ENCODE measurements at places on chromosomes 7 and 10.

GRCh38 chr10:112115781-112116385 lies 67.7 kb downstream of the GPAM start:
- peak; percentile 14 for DNase-seq

GRCh38 chr10:47457528-47457820 lies 26.4 kb downstream of the ANXA8 start:
- no peak for DNase-seq

DNA sequence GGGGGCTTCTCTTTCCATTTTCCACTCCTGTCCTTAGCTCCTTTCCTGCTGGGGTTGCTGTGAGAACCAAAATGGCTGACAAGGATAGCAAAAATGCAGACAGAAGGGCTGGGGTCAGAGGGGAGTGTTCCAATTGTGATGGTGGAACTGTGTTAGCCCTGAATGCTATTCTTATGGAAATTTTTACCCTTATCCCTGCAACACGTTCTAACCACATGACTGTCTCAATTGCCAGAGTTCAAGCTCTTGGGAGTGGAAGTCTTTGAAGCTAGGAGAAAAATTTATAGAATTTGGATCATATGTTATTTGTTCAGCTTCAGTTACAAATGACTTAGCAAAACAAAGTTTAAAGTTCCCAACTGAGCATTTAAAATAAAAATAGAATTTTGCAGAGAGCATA lies 134.1 kb downstream of the ADCYAP1R1 start:
- no peak for DNase-seq

DNA sequence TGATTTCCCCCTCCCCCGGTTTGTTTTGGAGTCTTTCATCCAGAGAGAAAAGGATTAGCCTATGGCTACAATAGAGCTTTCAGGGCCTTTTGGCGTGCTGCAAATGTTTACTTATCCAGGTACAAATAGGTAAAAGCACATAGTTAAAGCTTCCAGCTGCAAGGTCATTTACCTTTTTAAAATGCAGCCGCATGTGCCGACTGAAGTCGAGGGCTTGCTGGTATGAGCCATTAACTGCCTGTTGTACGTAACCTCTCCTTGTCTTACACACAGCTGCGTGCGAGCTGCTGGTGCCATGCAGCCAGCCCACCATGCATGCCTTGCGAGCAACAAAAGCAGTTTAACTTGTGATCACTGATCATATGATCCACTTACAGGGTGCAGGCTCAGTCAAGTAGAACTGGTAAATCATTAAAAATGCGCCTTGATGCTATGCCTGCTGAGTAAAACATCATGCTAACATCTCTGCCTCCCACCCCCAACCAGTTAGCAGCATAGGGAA lies 866.4 kb downstream of the LRMDA start:
- no peak for DNase-seq

DNA sequence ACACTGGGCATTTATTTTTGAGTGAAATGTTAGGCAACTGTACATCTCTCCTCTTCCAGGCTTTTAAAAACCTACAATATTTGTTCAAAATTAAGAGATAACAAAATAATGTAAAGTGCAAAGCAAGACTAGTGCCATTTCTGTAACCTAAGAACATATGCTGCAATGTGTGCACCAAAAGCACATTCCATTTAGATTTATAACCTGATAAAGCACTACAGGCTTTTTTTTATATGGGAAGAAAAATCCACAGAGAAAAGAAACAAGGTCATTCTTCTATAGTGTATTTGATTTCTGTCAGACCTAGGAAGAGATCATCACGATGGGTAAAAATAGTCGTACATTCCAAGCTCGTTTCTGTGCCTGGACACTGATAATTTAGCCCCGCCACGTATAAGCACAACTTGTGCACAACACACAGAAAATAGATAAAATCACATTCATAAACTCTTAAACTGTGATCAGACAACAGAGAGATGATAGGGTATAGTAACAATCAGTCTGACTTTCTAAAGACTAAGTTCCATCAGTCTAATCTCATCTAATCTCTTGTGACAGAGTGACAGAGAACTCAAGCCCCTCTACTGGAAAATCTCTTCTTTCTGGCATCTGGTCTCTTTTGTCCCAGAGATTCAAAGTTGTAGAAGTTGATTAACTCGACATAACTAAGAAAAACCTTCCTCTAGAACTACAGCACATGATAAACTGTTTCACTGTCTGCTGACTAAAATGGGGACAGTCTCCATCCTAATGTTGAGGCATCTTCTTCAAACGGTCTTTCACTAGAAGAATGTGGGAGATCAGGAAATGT lies 6.7 kb downstream of the LAMB1 start:
- no peak for DNase-seq

DNA sequence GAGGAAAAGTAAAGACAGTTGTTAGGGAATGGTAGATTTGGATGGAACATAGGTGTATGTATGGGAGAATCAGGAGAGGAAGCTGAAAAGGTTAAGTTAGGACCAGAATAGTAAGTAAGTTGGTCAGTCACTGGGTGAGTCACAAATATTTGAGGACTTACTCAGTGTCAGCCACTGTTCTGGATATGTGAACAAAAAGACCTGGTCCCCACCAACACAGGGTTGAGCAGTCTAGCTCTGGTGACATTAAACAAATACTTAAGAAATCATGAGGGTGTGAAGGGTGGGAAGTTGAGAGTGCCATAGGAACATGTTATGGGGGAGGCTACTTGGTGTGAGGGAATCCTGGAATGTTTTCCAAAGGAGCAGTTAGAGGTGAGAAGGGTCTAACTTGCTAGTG lies 246.9 kb downstream of the PTEN start:
- DNase-seq = no peak

GRCh38 chr7:55970978-55971377 lies 6.6 kb downstream of the NIPSNAP2 start:
- DNase-seq = no peak

- no peak for DNase-seq
Measured at GRCh38 chr10:48735836-48736390, 51.2 kb downstream of the WDFY4 start.

GRCh38 chr10:37760817-37761216 lies 96.6 kb downstream of the ZNF248 start:
- no peak for DNase-seq

DNA sequence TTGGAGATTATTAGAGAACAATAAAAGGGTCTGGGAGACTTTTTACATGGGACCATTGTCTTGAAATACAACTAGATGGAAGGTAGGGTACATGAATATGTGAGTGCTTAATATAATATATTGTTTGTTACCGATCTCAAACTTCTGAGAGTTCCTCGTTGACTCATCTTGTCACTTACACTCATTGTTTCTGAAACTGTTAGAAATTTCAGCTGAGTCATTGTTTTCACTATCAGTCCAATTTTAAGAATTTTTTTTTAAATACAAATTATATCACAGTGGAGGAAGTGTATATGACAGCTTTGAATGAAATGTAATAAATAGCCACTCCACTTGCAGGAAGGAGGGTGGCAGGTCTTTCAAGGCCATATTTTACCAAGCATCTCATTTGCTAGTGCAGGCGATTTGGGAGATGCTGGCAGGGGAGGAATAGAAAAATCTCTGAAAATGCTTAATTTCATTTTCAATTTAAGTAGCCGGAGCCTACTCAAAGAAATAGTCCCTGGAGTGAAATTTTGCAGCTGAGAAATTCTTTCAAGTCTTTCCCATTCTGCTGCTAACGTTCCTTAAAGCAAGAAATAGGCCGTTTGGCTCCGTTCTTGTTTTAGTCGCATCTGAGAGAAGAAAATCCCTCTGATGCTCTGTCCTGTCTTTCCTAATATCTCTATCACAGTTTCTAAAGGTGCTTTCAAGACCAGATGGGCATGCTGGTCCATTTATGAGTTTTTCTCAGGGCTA lies 1404.2 kb upstream of the CELF2 start:
- no peak for DNase-seq

DNA sequence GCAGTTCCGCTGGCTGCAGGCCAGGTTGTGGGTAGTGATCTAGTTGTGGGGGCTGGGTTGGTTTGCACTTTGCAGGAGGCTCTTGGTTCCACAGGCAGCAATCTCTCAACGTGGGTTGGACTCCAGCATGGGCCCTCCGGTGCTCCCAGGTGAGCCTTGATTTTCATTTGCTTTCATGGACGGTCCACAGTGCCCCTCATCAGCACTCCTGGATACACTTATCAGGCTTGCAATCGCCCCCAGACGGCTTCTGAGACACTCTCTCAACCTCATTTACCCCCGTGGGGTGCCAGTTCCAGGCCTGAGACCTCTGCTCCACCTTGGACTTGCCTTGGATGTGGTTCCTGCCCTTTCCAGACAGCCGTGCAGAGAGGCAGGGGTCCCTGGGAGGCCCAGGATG lies 31.3 kb upstream of the ZNF273 start:
- peak; percentile 2 for DNase-seq

DNA sequence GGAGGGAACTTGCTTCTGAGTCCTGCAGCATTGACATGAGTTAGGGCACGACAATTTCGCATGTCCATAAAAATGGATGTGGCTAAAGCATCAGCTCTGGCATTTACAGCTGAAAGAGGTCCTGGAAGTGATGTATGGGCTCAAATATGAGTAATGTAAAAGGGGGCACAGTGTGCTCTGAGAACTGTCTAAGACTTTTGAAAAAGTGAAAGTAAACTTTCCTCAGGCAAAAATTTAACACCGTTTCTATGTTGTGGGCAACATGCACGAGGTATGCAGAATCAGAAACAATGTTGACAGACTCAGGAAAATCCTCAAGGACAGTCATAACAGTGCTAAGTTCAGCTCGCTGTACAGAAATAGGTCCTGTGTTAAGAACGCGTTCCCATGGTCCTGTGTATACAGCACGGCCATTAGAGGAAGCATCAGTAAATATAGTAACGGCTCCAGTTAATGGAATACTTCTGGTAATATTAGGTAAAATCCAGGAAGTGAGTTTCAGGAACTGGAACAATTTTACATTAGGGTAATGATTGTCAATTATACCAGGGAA lies 37.9 kb upstream of the AKR1C2 start:
- no peak for DNase-seq

DNA sequence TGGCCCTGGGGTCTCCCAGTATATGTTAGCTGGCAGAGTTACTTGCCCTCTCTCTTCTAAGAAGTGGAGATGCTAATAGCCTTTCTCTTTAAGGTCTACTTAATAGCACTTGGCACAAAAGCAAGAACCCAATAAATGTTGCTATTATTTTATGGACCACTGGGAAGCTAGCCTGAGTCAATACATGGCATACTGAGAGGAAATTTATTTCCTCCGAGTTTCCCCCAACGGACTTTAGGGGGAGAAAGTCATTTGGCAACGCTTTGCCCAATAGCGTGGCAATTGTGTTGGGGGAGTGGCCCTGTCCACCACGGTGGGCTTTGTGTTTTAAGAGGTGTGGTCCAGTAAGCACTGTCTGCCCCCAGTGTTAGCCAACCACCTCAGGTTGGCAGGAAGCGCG lies 87.4 kb upstream of the SMNDC1 start:
- no peak for DNase-seq

DNA sequence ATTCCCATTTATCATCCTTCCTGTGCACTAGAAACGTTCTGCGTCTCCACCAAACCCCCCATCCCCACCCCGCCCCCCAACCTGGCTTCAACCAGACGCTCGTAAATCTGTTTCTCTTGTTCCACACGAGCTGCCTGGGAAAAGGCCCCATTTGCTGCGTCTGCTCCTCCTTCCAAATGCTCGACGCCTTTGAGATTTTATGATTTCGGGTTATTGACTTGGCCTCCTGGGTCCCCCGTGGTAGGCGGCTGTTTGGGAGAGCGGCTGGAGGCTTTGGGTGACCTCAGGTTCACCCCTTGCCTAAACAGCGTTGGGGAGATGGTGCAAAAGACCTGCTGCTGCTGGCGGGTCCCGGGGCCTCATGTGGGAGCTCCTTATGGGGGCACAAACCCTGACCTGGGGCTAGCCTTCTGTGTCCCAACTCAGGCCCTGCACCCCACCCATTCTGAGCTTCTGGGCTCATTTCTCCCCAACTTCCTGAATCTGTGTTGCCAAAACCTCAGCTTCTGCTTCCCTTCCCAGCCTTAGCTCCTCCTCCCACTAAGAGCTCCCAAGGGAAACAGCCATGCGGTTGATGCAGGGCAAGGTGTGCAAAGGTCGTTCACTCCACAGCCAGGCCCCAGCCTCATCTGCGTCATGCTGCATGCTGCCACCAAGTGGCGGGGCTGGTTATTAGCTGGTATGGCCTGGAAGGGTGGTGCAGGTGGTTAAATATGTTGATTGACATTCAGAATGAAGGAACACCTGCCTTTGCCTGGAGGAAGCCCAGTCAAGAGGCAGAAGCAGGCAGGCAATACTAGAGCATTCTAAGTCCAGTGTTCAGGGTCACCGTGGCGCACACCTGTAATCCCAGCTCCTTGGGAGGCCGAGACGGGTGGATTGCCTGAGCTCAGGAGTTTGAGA lies 49.1 kb upstream of the ELN start:
- DNase-seq = no peak

DNA sequence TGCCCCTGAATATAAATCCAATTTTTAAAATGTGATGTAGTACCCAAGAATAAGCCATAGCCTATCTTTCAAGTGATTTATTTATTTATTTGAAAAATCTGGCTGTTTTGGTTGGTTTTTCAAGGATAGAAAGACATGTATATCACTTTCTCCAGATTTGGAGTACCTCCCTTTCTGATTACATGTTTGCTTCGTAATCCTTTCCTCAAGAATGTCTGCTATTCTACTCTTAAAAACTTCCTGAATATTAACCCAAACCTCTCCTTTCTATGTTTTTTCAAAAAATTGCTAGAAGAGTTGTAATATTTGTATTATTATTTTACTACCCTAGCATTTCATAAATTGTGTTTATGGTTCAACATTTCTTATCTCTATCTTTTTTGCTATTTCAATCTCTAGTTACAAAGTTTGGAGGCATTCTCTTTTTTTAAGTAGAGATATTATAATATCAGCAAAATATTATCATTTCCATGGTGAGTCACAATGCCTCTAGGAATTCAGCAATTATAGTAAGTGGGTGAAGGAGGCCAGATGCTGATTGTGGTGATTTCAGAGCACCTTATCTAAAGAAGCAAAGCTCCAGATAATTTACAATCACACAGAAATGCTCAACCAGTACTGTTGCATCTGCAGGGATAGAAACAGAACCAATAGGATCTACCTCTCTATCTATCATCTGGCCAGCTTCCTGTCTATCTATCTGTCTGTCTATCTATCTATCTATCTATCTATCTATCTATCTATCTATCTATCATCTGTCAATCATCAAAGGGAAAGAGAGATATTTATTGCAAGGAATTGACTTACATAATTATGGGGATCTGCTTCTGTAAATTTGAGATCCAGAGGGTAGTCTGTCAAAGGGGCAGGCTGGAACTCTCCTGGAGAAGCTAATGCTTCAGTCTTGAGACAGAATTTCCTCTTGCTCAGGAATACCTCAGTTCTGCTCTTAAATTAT lies 412.5 kb upstream of the SEMA3C start:
- DNase-seq = no peak

DNA sequence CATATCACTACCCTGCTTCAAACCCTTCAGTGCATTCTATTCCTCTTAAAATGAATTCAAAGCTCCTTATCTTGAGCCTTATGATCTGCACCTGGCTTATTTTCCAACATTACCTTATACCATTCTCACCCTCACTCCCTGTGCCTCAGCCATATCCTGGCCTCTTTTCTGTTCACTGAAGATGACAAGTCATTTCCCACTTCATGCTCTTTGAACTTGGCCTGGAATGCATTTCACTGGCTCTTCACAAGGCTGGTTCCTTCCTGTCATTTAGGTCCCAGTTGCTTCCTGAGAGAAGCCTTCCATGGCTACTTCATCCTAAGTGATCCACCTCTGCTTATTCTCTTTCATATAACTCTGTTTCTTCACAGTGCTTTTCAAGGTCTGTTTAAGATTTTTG lies 3.2 kb upstream of the LIPF start:
- no peak for DNase-seq
